ENCODE measurements at places on chromosomes 6 and 20.
A peak's percentile ranks its signal among the peaks of the same experiment; 100 is the strongest.

DNA sequence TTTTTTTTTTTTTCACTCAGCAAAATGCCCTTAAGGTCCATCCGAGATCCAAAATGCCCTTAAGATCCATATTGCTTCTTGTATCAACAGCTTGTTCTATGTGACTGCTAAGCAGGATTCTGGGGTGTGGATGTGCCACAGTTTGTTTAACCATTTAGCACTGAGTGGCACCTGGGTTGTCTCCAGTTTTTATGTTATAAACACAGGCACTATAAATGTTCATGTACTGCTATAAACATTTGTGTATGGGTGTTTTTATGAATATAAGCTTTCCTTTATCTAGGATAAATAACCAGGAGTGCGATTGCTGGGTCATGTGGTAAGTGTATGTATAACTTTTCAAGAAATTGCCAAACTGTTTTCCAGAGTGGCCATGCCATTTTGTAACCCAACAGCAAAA lies 386.0 kb downstream of the RNGTT start:
- DNase-seq = no peak

- DNase-seq = peak; percentile 38
Measured at GRCh38 chr20:10332656-10333415, 101.2 kb downstream of the MKKS start.

DNA sequence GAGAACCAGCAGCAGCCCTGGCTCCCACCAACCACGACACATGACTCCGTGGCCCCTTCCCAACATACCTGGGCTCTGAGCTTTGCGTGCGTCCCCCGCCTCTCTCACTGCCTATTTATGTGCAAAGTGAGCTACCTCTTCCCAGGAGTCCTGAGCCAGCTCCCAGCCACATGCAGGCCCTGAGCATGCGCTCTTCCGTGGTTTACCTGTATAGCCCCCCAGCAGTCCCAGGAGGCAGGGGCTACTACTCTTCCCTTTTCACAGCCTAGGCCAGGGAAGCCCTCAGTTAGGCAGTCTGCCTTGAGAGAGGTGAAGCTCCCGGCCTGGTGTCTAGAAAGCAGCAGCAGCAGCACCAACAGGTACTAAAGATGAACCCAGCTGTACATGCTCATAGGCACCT lies 114.8 kb upstream of the CDYL start:
- no peak for DNase-seq

- no peak for DNase-seq
Measured at GRCh38 chr20:12928755-12929401, 79.9 kb upstream of the SPTLC3 start.

GRCh38 chr6:149864578-149865535 lies 698 bp upstream of the LRP11 start:
- peak; percentile 47 for DNase-seq

GRCh38 chr6:139829576-139829975 lies 455.1 kb upstream of the CITED2 start:
- DNase-seq = peak; percentile 47

GRCh38 chr6:17914651-17915050 lies 72.8 kb downstream of the KIF13A start:
- no peak for DNase-seq

GRCh38 chr6:122798099-122798641 lies 9.1 kb downstream of the SMPDL3A start:
- DNase-seq = no peak

GRCh38 chr6:135228486-135228885 lies 47.4 kb downstream of the MYB start:
- no peak for DNase-seq

- DNase-seq = no peak
Measured at GRCh38 chr6:81985191-81985590, 232.7 kb upstream of the TENT5A start.

- DNase-seq = no peak
Measured at GRCh38 chr20:10777710-10778109, 103.9 kb upstream of the JAG1 start.

- DNase-seq = no peak
Measured at GRCh38 chr20:45502561-45502960, 12.9 kb downstream of the SPINT3 start.

DNA sequence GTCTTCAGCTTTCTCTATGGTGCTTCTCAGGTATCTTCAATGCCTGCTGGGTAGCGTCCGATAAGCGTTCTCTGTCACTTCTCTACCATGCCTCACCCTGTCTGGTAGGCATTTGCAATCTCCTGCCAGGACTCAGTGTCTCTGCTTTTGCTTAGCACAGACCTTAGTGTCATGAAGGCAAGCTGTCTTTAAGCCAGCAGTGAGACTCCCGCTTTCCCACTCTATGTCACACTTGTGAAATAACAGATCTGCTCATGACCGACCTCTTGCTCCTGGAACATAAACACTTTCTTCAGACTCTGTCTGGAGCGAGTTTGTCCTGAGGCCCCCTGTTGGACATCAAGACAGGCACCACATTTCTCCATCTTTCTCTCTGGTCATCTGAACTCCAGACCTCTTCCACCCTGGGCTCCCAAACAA lies 17.0 kb downstream of the ADGRB3 start:
- DNase-seq = no peak

GRCh38 chr6:37954791-37955190 lies 135.3 kb downstream of the ZFAND3 start:
- DNase-seq = no peak

- peak; percentile 93 for DNase-seq
Measured at GRCh38 chr6:156585859-156586258, 191.3 kb upstream of the ARID1B start.

DNA sequence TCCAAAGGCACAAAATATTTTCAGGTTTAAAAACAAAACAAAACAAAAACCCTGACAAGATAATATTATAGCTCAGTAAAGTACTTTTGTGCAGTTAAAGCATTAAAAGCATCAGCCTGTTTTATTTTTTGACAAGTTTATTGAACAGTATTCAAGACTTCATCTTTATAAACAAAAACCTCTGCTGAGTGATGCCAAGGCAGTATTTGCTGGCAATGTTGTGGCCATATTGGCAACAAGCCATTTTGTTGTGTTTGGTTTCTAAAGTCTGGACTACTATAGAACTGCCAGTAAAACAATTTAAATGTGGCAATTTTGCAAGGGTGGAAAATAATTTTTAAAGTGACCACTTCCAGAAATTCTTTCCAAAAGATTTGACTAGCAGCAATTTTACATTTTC lies 15.9 kb downstream of the CPNE1 start:
- no peak for DNase-seq

- DNase-seq = no peak
Measured at GRCh38 chr6:83908813-83909212, 49.3 kb downstream of the CYB5R4 start.

DNA sequence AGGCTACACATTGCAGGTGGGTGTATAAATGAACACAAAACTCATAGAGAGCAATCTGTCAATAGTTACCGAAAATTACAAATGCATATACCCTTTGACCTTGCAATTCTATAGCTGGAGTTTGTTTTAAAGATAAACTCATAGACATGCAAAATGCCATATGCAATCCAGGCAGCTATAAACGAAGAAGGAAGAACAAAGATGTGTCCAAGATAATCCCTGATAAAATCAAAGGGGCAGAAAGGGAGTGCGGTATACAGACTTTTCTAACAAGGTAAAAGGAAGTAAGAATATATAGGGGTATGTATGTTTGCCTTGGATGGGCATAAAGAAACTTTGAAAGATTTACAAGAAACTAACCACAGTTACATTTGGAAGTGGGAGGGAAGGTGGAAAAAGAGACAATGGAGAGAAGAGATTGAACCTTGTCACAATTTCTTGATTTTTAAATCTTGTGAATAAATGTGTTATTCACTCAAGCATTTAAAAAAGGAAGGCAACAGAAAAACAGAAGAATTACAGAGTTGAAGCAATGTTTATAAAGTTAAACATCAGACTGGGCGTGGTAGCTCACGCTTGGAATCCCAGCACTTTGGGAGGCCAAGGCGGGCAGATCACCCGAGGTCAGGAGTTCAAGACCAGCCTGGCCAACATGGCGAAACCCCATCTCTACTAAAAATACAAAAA lies 29.9 kb downstream of the FAM8A1 start:
- no peak for DNase-seq

DNA sequence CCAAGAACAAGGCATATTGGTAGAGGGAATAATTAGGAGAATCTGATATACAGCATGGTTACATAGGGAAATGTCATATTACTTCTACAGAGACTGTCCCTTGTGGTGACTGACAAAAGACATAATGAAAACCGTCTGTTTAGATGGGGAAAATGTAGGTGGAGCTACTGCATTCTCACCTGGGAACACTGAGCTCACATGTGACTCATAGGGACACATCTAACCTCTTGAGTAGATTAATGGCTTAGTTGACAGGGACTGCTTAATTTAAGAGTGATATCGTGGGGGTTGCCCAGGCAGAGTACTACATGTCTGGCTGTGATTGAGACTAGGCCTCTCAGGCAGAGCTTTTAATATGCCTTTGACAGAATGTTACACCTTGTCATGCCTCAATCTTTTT lies 235.3 kb upstream of the ZFP64 start:
- no peak for DNase-seq

GRCh38 chr6:14305131-14305530 lies 187.6 kb downstream of the CD83 start:
- DNase-seq = no peak

- DNase-seq = no peak
Measured at GRCh38 chr6:35170166-35170565, 29.0 kb upstream of the TCP11 start.

DNA sequence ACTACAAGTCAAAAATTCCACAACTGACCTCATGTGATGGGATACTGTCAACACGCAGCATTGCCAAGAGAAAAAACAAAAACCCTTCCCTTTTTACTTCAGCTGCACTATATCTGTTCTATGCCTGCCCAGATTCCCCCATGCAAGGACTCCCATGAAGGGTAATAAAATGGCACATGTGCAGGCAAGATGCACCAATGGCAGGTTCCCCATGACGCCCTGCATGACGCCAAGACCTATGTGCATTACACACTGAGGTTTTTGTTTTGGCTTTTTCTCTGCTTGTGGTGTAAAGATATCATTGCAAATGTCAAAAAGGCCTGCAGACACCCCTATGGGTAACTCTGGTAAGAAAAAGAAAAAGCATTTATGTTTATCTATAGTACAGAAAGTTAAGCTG lies 403.4 kb downstream of the HDGFL1 start:
- DNase-seq = no peak

GRCh38 chr6:82270881-82271635 lies 23.5 kb upstream of the IBTK start:
- DNase-seq = peak; percentile 30

GRCh38 chr6:40852779-40853373 lies 186.1 kb downstream of the UNC5CL start:
- DNase-seq = no peak

GRCh38 chr20:54176610-54177009 lies 2.8 kb upstream of the CYP24A1 start:
- no peak for DNase-seq

DNA sequence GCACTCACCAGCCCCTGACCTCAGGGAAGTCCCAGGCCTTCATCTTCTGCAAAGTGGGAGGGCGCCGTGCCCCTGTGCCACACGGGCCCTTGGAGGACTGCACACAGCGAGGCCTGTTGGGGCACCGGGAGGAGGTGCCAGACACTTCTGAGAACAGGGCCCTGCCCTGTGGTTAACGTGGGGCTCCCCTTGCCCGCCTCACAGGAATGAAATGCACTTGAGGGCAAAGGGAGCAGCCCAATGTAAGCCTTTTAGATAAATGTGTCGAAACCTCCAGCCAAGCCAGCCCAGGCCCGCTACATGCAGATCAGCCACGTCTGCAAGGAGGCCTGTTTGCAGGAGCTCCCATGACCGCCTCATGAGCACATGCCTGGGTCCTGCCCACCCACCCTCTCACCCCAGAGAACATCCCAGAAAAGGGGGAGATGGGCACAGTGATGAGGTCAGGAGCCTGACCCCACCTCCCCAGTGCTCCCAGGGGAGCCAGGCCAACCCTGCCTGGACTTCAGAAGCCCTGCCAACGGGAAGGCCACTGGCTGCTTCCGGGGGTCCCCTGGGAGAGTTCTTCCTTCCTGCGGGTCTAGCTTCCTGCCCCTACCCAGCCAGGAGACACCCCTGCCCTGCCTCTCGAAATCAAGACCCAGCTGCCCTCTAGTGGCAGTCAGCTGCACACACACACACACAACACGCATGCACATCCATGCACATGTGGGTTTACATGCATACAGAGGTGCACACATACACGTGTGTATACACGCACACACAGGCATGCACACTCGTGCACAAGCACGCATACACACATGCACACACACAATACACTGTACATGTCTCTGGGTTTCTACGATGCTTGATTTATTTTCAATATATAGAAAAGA lies 178.7 kb downstream of the TAF4 start:
- peak; percentile 21 for DNase-seq
